Activated CD8-positive, alpha-beta T cell treated with anti-CD3 and anti-CD28 coated beads for 36 hours (primary cell): ENCODE measurements at places on chromosomes 16 and 17.

GRCh38 chr17:8360751-8361150 lies 15.8 kb downstream of the KRABD2 start:
- DNase-seq: no peak

DNA sequence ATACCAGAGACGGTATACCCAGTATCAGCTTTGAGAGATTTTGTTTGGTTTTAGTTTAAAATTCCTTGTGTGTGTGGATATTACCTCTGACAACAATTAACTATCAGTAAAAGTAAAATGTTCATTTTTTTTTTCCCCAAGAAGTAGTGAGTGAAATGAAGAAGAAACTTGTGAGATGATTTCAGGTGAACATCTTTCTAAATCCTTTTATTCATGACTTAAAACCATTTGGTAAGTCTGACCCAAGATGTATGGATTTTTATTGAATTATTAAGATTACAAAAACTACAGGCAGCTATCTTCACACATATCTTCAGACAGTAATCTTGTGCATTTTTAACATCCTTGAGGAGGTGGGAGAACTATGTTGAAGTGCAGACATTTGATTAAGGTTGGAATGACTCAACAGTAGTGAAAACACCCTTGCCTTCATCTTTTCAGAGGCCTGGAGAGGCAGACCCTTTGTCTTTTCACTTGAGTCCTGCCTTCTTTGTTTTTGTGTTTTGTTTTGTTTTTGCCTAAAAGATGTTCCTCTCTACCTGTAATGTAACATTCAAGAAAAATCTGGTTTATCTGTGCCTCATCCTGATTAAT lies 240.3 kb upstream of the TBX2 start:
- DNase-seq: no peak

DNA sequence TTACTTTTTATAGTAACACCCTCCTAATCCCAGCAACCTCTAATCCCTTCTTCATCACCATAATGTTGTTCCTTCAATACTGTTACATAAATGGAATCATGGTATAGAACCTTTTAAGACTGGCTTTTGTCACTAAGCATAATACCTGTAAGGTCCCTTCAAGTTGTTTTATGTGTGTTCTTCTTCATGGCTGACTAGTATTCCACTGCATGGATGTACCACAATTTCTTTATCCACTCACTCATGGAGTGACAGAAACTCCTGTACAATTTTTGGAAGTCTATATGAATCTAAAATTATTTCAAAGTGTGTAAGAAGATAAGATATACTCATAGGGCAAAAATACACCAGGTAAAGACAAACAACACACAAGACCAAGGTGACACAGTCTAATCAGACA lies 36.8 kb downstream of the MEAK7 start:
- no peak for DNase-seq

- DNase-seq: no peak
These were observed 13.4 kb downstream of the RTN4RL1 start for GRCh38 chr17:2011411-2012371.

DNA sequence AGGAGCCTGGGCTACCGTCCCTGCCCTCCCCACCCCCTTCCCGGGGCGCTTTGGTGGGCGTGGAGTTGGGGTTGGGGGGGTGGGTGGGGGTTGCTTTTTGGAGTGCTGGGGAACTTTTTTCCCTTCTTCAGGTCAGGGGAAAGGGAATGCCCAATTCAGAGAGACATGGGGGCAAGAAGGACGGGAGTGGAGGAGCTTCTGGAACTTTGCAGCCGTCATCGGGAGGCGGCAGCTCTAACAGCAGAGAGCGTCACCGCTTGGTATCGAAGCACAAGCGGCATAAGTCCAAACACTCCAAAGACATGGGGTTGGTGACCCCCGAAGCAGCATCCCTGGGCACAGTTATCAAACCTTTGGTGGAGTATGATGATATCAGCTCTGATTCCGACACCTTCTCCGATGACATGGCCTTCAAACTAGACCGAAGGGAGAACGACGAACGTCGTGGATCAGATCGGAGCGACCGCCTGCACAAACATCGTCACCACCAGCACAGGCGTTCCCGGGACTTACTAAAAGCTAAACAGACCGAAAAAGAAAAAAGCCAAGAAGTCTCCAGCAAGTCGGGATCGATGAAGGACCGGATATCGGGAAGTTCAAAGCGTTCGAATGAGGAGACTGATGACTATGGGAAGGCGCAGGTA lies 762 bp downstream of the CDK12 start:
- DNase-seq: peak; percentile 48

GRCh38 chr17:2964831-2965230 lies 98.6 kb downstream of the OR1D5 start:
- no peak for DNase-seq

DNA sequence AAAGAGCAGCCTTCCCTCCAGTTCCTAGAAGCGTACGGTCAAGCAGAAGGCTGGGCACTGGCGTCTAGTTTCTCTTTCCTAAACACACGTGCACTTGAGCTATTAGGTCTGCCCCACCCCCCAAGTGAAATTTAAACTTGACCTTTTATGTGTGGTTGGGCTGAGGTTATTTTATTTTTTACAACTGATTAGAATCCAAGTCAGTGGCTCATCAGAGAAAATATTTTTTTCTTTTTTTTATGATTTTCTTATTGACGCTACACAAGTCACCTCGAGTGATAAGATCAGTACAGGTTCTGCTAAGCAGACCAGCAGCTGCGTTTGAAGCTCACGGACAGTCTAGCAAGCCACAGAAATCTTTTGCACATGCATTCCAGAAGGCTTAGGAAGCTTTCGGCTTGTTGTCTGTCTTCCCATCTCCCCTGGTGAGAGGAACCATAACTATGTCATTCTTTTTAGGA lies 95.1 kb downstream of the ZFHX3 start:
- DNase-seq: no peak

- no peak for DNase-seq
These were observed 606.4 kb upstream of the CDH8 start for GRCh38 chr16:62642677-62643076.

GRCh38 chr17:54969658-54970572 lies 1.4 kb downstream of the STXBP4 start:
- DNase-seq: no peak

DNA sequence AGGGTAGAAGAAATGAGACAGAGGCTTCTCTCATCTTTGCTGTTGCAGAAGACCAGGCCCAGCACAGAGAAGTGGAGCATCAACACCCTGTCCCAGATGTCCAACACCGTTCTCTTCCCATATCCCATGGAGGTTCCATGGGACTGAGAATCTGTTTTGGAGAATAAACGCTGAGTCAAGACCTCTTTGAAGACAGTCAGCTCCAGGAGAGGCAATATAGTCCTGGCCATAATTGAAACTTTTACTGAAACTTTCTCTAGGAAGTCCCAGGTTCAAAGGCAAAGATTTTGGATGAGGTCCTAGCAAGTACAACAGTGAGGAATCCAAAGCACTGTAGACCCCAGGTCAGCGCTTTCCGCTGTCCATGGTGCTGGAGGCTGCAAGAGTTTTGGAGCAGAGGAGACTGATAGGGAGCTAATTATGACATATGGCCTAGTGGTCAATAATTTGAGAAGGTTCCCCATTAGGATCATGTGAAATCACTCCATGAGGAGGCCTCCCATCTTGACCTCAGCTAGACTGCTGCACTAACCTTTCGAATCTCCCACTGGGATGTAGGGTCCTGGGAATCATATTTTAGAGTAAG lies 36.0 kb downstream of the OSBPL7 start:
- DNase-seq: peak; percentile 64

DNA sequence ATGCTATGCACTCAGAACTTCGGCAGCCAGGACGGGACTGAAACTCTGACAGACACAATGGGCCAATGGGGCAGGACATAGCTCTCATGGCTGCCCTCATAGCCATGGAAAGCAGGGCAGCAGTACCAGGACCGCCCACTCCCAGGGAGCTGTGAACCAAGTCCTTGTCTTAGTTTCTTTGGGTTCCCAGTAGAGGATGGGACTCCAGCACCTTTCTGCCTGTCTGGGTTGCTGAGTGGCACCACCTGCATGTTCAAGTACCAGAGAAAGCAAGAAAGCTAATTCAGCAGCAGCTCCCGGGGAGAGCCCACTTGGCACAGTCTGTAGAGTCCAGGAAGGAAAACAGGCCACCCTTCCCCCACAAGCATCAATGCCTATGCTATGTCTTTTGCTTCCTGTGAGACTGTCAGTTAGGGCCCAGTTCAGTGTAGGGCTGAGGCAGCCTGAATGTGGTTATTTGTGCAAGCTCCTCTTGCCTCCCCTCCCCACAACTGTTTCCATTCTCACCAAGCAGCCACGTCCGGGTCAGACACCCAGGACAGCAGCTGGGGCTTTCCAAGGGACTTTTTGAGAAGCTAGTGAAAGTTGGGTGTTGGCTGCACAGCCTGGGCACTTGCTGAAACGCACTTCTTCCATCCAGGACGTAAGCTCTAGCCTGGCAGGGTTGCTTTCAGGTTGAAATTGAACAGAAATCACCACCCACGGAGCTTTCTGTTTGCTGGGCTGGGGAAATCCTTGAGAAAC lies 7.8 kb downstream of the SUPT4H1 start:
- DNase-seq: peak; percentile 98

DNA sequence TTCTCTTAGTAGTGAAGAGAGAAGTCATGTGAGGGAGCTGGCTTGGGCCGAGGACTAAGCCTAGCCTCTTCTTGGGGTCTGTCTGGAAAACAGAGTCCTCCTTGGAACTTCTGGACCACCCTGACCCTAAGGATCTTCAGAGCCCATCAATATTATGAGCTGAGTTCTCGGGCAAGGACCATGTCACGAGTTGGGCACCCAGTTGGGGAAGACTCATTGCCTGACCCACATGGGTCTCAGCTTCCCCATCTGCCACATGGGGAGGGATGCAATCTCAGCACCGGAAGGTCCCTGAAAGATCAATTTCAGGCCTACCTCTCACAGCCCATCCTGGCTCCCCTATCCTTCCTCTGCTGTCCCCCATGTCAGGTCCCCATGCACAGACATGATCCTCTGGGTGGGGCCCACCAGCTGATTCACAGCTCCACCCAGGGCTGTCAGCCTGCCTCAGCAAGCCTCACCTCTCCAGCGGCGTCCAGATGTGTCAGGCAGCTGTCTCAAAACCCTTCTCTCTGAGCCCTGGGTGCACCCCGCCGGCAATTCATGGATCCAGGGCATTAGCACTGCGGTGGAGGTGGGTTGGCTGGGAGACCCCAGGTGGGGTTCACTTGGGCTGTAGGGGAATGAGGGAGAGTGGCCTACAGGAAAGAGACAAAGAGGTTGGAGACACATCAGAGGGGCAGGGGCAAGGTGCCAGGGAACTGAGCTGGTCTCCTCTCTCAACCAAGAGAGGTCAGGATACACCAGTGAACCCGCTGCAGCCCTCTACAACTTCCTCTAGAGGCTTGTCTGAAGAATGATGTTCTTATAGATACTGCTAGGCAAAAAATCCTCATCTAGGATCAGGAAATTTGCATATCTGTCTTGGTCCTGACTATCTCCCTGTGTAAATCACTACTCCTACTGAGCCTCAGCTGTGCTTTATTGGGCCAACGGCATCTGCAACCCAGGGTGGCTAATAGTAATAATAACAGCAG lies 1.8 kb downstream of the NLRP1 start:
- peak; percentile 21 for DNase-seq

- peak; percentile 80 for DNase-seq
These were observed at the start of gene KCNAB3 for GRCh38 chr17:7929158-7930023. Gene KCNAB3 (minus strand): TSS chr17:7929856. CDS start chr17:7929435, 421 bp downstream.

GRCh38 chr17:14107889-14108288 lies 38.6 kb downstream of the COX10 start:
- no peak for DNase-seq

- DNase-seq: no peak
These were observed 9.5 kb downstream of the AMFR start for GRCh38 chr16:56415875-56416274.

GRCh38 chr16:77408607-77409006 lies 26.2 kb downstream of the ADAMTS18 start:
- no peak for DNase-seq

GRCh38 chr17:40516581-40517285 lies 15.3 kb upstream of the TNS4 start:
- peak; percentile 87 for DNase-seq

DNA sequence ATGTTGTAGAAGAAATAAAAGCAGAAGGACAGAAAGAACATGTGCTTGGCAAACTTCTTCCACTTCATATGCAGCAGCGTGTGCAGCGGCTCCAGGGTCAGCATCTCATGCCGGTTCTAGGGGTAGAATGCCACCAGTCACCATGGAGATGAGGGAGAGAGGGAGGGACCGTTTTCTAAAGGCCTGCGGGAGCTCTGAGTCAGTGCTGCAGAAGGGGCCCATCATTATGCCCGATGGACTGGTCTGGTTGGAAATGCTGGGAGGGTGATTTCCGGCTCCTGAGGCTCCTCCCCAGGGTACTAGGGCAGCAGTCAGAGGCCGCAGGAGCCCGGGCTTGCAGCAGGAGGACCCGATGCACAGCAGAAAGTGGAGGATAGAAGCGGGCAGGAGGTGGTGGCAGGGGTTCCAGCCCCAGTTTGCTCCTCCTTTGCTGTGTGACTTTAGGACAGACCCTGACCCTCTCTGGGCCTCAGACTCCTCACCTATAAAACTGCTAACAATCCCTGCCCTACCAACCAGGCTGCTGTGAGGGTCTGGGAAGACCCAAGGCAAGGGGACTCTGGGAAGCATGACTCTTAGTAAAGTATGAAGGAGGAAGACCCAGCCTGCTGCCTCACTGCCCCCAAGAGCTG lies 28.6 kb downstream of the TRPV3 start:
- DNase-seq: no peak

DNA sequence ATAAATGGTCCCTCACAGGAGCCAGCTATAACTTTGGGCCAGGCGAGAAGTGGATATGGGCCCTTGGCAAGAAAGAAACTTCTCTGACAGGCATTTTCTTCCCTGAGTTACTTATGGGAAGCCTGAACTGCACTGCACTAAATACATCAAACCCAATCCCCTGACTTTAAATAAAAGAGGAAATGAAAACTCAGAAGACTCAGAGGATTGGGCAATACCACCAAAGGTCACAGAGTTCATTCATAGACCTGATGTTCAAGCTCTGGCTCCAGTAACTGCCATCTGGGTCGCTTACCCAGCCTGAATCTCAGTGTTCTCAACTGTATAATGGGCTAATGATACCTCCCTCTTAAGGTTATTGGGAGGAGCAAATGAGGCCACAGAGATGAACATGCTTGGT lies 815 bp downstream of the KRT35 start:
- no peak for DNase-seq

DNA sequence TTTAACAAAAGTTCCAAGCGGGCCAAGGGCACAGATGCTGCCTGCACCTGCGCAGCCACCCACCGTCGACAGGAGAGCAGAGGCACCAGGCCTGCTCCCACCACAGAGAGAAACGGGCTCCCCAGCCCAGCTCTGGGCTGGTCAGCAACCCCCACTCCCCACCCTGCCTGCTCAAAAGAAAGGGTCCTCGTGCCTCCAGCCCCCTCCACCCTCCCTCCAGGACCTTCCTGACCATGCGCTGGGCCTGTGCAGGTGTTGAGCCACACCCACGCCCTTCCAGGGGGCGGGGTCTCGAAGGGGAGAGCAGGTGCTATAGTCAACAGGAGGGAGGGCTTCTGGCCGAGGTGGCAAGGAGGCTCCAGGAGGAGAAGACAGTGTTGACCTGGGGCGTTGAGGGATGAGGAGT lies 25.3 kb downstream of the ZNF778 start:
- DNase-seq: no peak
